Stimulated activated CD8-positive, alpha-beta memory T cell treated with anti-CD3 and anti-CD28 coated beads, Interleukin-4, amount 100 ng/mL, for 48 hours (primary cell): ENCODE measurements at places on chromosomes 5 and 9.

GRCh38 chr9:78677326-78677725, 380.4 kb downstream of the PSAT1 start:
- no peak for DNase-seq

DNA sequence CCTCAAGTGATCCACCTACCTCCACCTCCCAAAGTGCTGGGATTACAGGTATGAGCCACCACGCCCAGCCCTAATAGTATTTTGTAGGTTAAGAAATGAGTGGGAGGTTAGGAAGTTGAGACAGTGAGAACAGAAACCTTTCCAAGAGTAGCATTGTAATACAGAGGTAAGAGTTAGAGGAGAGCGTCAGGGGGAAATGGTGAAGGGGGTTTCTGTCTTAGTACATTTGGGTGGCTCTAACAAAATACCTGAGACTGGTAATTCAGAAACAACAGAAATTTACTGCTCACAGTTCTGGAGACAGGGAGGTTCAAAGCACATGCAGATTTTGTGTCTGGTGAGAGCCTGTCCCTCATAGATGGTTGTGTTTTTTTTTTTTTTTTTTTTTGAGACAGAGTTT, 18.8 kb downstream of the SMIM3 start:
- no peak for DNase-seq

GRCh38 chr9:135508211-135508820, 7.8 kb downstream of the MRPS2 start:
- DNase-seq: no peak

DNA sequence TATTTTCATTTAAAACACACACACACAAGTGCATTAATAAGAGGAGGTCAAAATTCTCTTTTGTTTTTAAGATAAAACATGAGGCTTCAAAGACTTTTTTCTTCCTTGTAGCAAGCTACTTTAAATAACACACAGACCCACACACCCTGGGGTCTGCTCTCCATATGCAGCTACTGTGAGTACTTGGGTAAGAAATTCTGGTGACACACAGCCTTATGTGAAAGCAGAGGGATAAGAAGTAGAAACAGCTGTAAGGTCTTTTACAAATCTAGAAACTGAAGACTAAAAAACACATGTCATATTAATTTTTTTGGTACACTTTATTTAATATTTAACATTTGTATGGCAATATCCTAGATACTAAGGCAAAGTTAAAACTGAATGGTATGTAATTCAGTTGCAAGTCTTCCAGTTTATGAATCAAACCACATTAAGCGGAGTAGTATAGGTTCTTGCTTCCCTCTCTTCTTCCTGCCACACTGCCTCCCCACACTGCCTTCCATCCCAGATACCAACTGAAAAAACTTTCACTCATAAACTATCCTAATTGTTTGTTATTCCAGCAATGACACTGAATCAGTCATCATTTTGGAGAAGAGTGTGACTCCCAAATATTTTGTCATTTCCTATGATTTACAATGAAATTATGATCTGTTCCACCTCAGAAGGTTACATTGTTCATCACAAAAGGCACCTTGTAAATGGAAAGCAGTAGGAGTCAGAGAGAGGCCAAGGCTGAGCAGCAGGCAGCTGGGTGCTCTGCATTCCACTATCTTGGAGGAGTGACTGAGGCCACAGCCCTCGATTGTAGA, 92.0 kb downstream of the PLCXD3 start:
- no peak for DNase-seq

- DNase-seq: no peak
These were observed 819.9 kb upstream of the GRAMD2B start for GRCh38 chr5:125603321-125603720.
